RWPE1 (cell line): ENCODE measurements at places on chromosomes 16 and 17.
A peak's percentile ranks its signal among the peaks of the same experiment; 100 is the strongest.

DNA sequence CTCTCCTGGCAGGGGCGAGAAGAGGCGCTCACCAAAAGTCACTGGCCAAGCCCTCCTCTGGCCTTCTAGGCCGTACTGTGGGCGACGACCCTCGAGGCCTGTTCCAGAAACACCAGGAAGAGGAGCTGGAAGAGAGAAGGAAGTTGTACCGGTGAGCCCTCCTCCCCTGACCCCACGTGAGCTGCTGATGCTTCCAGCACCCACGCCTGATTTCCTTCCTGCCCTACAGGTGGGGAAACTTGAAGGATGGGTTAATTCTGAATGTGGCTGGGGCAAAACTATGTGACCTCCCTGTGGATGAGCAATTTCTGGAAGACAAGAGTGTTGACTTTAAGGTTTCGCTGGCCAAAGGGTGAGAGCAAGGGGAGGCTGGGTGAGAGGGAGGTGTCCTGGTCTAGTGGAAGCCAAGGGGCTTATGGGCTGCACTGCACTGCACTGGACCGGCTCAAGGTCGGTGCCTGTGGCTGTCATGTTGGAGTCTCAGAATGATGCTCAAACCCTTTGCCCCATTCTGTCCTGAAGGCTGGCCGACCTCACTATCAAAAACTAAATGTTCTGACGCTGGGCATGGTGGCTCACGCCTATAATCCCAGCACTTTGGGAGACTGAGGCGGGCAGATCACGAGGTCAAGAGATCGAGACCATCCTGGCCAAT is 6.2 kb downstream of the C17orf100 start:
- DNase-seq, result no peak

DNA sequence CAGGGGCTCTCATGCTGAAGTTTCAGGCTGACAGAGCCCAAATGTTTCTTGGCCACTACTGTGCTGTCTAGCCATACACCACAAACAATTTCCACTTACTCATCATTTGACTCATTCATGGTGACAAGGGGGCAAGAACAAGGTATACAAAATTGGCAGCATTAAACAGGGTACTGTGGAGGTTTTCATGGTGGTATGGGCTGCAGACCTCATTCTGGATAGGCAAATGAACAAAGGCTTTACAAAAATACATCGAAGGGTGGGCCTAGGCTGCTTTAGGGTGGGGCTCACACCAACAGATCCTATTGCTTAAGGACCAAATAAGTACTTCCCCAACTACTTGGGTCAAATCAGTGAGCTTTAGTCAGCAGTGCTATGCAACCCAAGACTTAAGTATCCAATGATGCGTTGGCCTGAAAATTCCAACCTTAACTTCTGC is 53.0 kb downstream of the N4BP1 start:
- DNase-seq, result peak; percentile 24

- no peak for DNase-seq
These were observed 29.3 kb downstream of the ADCY7 start for GRCh38 chr16:50295541-50296132.

GRCh38 chr17:1217089-1217385 is 37.3 kb upstream of the ABR start:
- DNase-seq, result no peak

GRCh38 chr17:4796552-4796920 is 572 bp downstream of the PSMB6 start:
- peak; percentile 54 for DNase-seq

DNA sequence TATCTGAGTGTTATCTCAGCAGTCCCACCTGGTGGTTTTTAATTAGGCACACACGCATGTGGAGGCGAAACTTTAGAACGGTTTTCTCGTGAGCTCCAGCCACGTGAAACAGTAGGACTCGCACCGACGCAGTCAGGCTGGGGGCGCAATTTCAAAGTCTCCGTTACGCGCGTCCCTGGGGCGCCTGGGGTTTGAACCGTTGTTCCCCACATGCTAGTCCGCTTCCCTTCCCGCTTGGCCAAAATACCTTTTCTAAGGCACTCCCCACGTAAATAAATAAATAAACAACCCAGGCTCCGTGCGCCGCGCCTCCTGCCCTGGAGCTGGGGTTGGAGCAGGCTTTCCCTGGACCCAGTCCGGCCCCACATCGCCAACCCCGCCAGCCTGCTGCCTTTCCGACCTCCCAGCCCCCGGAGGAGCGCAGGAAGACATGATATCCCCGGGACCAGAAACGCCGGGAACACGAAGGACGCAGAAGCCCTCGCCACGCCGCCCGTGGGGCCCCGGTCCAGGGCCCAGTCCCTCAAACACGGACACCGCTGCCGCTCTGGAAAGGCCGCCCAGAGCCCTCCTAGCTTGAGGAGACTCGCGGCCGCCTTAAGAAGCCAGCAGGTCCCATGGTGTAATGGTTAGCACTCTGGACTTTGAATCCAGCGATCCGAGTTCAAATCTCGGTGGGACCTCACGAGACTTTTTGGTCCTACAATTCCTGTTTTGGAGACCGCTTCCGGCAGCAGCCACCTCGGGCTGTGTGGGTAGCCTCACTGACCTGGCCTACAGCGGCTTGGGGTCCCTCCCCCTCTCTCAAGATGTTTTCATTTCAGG is 18.2 kb downstream of the GNGT2 start:
- peak; percentile 61 for DNase-seq

GRCh38 chr16:63577891-63578290 is 1541.7 kb upstream of the CDH8 start:
- DNase-seq, result no peak

DNA sequence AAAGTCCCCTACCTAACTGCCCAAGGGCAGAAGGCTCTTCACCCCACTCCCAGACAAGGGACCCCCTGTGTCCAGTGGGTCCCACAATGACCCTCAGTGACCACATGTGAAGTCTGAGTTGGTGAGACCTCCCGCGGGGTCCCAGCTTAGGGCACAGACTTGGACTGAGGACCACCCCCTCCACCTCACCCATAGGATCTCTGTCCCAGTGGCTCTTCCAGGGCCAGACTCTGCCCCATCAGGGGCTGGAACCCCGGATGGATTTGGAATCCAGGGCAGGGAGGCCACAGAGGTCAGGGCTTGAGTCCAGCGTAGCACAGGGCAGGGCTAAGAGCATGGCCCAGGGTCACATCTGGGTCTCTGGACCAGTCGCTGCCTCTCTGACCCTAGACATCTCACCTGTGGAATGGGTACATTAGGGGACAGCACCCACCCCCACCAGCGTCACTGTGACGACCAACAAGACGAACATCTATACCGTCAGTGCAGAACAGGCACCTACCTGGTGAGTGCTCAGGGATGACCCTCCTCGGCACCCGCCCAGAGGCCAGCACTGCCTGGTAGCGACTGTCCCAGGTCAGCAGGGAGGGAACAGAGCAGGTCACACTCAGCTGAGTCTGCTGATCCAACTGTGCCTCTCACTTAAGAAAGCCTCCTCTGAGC is 37.7 kb downstream of the TNFRSF13B start:
- no peak for DNase-seq

DNA sequence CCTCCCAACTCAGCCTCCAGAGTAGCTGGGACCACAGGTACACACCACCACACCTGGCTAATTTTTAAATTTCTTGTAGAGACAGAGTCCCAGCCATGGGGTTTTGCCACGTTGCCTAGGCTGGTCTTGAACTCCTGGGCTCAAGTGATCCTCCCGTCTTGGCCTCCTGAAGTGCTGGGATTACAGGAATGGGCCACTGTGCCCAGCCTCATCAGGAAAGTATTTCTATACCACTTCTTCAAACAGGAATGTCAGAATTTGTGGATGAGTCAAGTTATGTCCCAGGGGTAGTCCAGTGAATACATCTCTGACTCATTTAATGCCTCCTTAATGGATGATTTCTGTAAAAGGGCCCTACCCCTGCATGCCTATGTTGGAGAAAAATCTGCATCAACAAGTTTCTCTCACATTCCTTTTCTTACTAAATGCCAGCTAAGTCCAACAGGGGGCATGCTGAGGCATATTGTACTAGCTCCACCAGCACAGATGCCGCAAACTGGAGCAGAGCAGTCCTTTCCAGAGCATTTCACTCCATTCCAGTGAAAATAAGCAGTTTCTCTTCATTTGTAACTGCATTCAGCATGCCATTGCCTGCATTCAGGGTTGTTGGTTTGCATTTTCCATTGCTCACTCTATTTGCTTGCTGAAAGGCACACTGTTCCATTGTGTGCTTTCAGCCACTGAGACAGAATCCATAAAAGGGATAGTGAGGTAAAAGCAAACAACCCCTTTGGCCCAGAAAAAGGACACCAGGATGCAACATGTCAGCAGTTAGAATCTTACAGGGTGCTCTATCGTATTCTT is 5.3 kb upstream of the CAVIN1 start:
- peak; percentile 95 for DNase-seq

DNA sequence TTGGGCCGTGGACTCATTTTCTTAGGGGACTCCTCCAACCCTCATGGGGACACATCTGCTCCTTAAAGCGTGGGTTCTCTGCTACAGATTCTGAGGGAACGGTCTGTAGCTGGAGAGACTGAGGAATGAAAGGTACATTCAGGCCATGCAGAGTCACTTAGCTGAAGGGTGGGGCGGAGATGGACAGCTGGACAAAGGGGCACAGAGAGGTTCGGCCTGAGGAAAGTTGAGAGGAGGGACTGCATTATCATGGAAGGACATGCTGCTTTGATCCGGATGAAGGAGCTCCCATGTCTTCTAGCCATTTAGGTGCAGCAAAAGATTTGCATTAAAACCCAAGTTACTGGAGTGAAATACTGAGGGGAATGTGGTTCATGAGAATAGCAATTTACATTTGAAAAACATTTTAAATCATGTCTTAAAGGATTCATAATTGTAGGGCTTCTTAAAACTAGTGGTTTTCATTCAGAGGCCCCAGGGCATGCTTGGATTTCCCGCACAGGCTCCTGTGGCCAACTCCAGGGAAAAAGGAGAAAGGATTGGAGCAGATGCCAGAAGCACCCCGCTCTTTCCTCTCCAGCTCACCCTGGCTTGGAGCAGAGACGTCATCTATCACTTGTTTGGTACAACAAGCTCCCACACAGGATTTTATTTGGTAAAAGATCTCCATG is 54.2 kb downstream of the CDRT4 start:
- DNase-seq, result no peak

DNA sequence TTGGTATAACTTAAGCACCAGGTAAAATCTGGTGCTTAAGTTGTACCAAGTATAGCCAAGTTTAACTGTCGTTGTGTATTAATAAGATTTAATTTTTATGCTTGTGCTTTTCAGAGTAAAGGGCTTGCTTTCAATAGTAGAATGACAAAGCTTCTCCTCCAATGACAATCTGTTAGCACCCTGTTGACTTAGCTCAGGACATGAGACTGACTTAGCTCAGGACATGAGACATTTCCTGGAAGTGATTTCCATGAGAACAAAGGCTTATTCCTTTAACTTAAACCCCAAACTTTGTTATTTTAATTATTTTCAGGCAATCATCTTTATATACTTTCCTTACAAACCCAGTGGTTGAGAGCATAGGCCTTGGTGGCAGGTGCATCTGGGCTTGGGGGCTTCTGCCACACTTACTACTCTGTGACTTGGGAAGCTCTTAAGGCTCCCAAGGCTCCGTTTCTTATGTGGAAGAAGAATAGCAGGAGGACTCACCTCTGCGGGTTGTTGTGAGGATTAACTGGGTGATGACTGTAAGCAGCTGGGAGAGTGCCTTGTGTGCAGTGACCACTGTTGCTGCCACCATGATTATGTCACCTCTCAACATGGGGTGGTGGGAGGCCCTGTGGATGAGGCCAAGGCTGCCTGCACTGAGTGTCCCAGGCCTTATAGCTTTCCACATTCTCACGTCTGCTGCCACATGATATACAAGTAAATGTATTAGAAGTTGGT is 59.4 kb upstream of the CMIP start:
- DNase-seq, result no peak

DNA sequence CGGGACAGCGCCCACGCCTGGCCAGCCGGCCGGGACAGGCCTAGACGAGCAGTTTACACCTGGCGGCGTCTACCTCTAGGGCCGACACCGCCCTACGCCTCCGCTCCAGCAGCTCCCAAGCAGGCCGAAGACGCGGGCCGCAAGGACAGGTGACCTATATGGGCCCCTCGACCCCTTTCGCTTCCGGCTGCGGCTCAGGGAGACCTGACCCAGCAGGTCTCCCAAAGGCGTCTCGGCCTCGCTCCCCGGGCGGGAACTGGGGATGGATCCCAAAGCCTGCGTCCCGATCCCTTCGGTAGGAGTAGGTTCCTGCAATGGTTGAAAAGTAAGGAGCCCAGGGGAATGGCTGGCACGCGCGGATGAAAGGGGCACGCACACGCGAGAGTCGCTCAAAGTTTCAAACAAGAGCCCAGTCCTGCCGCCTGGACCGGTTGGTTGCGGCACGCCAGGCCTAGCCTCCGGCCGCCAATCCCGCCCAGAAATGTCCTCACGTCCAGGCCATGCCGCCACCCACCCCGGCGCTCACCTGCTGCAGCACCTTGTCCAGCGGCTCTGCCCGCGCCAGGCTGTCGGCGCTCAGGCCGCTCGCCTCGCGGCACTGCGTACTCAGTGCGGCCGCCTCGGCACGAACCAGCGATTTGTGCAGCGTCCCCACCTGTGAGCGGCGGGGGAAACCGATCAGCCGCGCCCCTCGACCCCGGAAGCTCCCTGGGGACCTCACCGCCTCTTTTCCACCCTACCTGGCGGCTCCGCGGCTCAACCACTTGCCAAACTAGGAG is 630 bp downstream of the ESRP2 start:
- DNase-seq, result peak; percentile 44

- DNase-seq, result no peak
These were observed 45.0 kb downstream of the TEX2 start for GRCh38 chr17:64218066-64218465.

GRCh38 chr17:81708739-81709185 is 3.3 kb upstream of the SLC25A10 start:
- DNase-seq, result no peak

- DNase-seq, result no peak
These were observed 254.4 kb downstream of the PHKB start for GRCh38 chr16:47715442-47716083.

DNA sequence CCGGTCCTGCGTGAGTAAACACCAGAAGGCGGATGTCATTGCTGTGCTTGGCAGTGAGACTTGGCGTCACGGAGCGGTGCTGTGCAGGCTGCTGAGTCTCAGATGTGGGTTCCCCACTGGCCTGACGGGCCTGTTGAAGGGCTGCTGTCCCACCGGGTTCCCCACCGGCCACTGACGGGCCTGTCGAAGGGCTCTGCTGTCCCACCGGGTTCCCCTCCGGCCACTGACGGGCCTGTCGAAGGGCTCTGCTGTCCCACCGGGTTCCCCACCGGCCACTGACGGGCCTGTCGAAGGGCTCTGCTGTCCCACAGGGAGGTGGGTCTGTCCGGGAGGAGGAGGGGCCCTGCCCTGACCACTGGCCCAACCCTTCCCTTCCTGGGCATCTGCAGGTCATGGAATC is 2.8 kb downstream of the HGS start:
- no peak for DNase-seq

GRCh38 chr16:53952215-53953208 is 248.6 kb downstream of the FTO start:
- no peak for DNase-seq

- peak; percentile 98 for DNase-seq
These were observed 29.4 kb upstream of the MTSS2 start for GRCh38 chr16:70715055-70715858.

GRCh38 chr17:32516940-32517701 is 30.3 kb downstream of the CDK5R1 start:
- no peak for DNase-seq
